Stromal cell of bone marrow (primary cell): ENCODE measurements at places on chromosomes 12 and 14.

DNA sequence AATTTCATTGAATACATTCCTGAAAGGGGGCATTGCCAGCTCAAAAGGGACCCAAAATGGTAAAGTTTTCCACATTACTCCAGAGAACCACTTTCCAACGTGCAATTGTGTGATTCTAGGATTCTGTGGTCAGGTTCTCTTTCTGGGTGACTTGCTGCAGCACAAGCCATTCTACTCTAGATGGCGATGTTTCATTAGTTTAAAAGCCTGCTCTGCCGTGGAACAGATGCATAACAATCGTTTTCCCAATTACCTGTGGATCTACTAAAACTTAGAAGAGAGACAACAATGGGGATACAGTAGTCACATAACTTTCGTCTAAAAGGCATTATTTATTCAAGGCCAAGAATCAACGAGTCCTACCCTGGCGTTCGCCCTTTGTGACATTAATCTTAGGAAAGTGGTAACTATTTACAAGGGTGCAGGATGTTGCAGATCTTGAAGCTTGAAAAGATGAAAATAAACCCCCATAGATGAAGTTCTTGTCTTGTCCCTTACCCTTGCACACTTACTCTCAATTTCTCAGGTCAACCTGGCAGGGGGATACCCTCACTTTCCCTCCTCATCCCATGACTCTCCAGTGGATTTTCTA lies 400.9 kb downstream of the SNAPC1 start:
- peak; percentile 18 for DNase-seq

DNA sequence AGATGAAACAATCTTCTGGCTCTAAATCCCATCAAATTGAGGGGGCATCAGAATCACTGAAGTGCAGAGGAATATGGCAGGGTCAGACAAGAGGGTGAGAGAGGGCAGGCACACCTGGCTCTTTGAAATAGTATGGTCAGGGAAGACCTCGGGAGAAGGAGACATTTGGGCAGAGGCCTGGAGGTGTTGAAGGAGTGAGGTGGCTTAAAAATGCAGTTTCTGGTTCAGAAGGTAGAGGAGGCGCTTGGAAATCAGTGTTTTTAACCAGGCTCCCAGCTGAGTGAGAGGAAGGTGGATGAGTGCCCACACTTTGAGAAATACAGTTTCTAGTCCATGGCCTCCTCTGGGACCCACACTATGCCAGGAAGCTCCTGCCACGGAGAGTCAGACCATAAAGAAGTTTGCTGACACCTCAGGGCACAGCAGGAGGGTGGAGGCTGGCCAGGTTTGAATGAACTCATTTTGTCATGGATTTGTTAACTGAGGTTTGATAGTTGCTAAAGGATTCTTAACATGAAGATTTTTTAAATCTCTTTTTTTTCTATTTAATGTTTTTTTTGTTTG lies 20.1 kb downstream of the NID2 start:
- DNase-seq, result peak; percentile 71

DNA sequence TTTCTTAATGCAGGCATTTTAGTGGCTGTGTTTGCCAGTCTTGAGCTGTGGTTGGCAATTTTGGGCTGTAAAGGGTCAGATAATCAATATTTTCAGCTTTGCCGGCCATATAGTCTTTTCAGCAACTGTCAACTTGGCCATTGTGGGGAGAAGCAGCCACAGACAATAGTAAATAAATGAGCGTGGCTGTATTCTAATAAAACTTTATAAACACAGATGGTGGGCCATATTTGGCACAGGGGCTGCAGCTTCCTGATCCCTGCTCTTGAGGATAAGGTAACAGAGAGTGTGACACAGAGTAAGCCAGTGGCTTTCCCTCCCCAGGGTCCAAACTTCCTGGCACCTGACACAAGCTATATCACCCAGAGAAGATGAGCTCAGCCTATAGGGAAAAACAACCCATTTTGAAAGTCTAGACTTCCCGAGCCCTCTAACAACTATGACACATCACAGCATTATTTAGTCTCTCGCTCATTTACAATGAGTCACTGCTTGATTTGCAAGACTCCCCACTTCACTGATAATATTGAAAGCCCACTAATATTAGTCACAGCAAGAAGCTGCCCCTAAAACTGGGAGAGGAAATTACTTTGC lies 163.1 kb upstream of the TMPO start:
- peak; percentile 22 for DNase-seq

DNA sequence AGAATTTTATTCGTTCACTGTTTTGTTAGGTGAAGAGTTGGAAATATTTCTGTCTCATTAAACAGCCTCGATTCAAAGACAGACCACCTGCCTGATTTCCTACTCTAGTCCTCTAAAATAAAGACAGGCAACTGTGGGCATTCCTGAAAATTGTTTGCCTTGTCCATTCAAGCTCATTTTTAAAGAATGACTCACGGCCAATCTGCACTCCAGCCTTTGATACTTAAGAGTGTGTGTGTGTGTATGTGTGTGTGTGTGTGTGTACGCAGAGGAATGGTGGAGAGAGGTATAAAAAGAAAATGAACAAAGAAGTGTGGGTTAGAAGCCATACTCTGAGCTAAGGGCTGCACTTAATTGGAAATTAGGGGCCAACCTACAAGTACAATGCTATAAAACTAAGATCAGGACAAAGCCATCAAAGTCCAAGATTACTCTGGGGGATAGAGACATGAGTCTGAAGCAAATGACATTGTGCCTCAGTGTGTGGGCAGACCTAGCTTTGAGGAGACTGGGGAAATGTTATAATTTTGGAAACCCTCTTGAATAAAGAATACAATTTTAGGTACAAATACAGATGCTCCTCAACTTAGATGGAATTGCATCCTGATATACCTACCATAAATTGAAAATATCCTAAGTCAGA lies 45.6 kb upstream of the SOCS2 start:
- peak; percentile 63 for DNase-seq

- DNase-seq, result no peak
Measured at GRCh38 chr12:113116875-113117274, 18.7 kb downstream of the RASAL1 start.

DNA sequence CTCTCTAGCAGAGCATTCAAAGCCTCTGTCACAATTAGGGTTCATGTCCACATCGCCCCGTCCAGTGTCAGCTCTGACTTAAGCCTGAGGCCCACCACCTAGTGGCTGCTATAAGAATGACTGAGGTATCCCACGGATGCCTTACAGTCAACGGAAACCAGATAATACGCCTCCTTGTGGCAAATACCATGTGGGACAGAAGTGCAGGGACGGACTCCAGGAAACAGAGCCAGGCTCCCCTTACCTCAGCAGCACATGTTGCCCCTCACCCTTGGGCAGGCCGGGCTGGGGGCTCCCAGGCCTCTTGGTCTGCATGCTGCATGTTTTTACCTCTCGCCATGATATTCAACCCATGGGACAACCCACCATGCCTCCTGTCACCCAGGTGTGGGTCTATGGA lies 86.3 kb downstream of the VWF start:
- peak; percentile 41 for DNase-seq

- no peak for DNase-seq
Measured at GRCh38 chr12:79298506-79298905, 392.3 kb downstream of the PAWR start.

- DNase-seq, result no peak
Measured at GRCh38 chr12:72271451-72272090, 599 bp upstream of the TRHDE start.

- no peak for DNase-seq
Measured at GRCh38 chr14:61362072-61362750, 40.8 kb downstream of the PRKCH start.

GRCh38 chr14:61147831-61148549 lies 133.1 kb downstream of the TMEM30B start:
- DNase-seq, result no peak

DNA sequence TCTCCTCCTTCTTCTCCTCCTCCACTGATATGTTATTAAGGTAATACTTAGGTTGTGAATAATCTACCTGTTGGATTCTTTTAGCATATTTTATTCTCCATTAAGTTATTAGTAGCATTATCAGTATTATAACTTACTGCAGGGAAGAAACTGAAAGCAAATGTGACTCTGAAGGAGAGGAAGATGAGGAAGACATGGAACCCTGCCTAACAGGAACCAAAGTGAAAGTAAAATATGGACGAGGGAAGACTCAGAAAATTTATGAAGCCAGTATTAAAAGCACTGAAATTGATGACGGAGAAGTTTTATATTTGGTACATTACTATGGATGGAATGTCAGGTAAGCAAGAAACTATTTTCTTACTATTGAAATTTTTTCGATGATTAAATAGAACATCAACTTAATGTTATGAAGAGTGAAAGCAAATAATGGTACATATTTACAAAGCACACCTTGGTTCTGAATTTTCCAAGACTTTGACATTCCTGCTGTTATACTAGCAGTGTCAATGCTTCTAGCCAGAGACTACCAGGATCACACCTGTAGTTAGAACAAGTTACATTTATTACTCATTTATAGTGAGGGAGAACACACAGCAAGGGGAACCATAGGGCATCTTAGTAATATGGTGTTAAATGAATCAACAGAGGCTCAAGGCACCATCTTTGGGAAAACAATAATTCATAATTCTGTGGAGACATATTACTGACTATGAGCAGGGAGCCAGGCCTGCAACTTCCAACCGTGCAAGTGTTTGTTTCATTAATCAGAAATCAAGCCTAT lies 42.0 kb upstream of the TOMM20L start:
- no peak for DNase-seq

DNA sequence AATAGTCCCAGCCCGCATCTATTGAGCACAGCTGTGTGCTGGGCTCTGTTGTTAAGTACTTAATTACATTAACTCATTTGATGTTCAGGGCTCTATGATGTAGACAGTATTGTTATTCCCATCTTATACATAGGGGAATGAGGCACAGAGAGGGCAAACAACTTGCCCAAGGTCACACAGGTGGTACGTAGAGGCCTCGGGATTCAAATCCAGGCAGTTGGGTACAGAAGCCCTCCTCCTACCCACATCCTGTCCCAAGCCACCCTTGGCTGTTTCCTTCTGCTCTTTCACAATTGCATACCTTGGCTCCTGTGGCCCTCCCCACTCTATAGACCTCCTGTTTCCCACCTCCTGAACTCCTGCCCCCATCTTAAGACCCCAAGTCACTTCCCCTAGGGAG lies 10.0 kb upstream of the GPR68 start:
- DNase-seq, result no peak

DNA sequence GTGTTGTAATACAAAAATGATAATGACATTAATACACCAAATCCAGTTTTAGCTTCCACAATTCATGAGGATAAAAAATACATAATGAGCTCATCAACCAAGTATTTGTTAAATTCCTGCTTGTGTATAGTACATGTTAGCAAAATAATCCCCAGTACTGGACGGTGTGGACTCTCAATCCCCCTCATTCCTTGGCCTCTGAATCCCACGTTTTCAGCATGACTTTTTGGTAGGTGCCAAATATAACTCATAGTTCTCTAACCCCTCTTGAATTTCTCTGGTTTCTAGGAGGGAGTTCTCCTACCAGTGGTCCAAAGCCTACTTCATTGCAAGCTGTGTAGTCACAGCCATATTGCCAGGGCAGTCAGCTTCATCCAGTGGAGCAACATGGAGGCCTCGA lies 41.4 kb upstream of the EPS8 start:
- DNase-seq, result no peak

- no peak for DNase-seq
Measured at GRCh38 chr14:60760644-60761364, 26.2 kb downstream of the MNAT1 start.

DNA sequence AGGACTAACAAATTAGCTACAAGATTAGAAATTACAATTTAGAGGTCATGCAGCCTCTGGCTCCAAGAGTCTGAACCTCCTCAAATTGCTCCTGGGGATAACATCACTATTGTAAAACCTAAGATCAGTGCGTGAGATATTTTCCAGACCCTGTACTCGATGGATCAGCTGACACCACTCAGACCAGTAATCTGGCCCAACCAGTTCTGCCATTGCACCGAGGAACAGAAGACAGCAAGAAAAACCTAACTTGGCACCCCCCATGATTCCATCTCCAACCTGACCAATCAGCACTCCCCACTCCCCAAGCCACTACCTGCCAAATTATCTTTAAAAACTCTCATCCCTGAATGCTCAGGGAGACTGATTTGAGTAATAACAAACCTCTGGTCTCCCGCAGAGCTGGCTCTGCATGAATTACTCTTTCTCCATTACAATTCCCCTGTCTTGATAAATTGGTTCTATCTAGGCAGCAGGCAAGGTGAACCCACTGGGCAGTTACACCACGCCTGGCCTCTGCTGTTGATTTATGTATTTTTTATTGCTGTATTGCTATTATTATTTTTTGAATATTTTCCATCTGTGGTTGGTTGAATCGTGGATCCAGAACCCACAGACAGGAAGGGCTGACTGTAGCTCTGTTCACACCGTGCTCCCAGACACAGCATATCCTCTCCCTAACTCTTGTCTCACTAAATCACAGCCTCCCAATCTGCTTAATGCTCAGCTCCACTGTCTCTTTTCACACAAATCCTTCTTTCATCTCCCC lies 9.2 kb downstream of the HEBP1 start:
- DNase-seq, result no peak

DNA sequence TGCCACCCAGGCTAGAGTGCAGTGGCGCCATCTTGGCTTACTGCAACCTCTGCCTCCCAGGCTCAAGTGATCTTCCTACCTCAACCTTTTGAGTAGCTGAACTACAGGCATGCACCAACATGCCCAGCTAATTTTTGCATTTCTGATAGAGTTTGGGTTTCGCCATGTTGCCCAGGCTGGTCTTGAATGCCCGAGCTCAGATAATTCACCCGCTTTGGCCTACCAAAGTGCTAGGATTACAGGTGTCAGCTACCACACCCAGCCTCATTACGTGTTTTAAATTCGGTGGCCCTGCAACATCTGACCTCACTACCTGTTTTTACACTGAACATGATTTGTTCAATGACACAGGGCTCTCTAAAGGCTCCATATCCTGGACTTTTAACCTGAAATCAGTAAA lies 22.9 kb upstream of the RDH16 start:
- no peak for DNase-seq

- no peak for DNase-seq
Measured at GRCh38 chr12:113866496-113866895, 99.6 kb downstream of the RBM19 start.

- DNase-seq, result no peak
Measured at GRCh38 chr14:75946785-75947184, 35.0 kb downstream of the TGFB3 start.

- no peak for DNase-seq
Measured at GRCh38 chr14:69676723-69677122, 65.3 kb downstream of the SUSD6 start.

GRCh38 chr12:72509891-72510290 lies 237.7 kb downstream of the TRHDE start:
- DNase-seq, result no peak

GRCh38 chr12:110778833-110779577 lies 36.3 kb upstream of the PPP1CC start:
- no peak for DNase-seq
